ENCODE measurements at places on chromosomes 5 and 9. TPM values are rescaled to one million over a fixed set of nuclear protein-coding genes. Genes with fewer than 3 reads are reported as not detected.

- DNase-seq, result no peak
Observed at GRCh38 chr5:100706776-100707175, 171.6 kb downstream of the FAM174A start.

DNA sequence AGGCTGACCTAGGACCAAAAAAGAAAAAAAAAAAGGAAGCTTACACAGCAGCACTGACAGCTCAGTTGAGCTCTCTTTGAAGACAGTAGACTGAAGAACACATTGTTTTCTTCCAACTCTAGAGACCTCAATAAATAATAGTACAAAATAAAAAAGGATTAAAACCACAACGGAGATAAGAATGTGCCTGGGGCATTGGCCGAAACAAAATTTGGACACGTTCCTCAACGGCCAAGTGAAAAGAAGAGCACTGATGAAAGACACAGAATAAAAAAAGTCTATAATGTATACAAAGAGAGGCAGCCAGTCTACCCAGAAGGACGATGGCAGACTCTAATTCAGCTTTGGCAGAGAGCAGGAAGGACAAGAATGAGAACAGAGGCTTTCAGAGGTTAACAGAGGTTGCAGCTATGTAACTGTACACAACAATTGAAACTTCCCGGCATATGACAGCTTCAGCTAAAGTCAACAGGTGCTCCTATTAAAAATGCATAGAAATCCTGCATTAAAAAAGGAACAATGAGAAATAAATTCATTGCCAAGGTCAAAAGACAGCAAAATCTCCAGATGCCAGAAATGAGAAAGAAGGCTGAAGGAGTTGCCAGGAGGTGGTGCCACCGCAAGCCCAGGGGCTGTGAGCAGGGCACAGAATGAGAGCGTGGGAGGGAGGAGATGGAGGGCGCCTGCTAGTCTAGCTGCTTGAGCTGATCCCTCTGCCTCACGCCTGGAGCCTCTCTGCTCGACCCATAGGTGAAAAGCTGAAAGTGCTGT is 113.9 kb downstream of the DCP2 start:
- DNase-seq, result no peak

The RNF180 gene
- total RNA-seq, result 15.0 TPM

The SURF6 gene
- total RNA-seq, result 24.7 TPM

DNA sequence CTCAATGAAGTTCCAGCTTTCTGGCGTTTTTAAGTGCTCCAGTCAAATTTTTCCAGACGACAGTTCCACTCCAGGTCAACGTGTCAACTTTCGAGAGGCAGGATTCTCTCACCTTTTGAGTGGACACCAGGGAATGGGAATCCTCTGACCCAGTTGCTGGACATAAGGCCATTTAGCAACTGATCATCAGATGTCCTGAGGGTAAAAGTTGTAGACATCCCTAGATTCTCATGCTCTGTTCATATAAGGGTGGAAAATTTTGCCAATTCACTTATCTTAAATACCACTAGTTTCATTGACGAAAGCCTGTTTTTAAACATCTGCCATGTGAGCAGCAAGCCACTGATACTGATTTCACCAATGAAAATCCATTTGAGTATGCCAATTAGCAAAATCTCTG is 275.5 kb downstream of the MAST4 start:
- no peak for DNase-seq
